ENCODE measurements at places on chromosomes 6 and 20.

DNA sequence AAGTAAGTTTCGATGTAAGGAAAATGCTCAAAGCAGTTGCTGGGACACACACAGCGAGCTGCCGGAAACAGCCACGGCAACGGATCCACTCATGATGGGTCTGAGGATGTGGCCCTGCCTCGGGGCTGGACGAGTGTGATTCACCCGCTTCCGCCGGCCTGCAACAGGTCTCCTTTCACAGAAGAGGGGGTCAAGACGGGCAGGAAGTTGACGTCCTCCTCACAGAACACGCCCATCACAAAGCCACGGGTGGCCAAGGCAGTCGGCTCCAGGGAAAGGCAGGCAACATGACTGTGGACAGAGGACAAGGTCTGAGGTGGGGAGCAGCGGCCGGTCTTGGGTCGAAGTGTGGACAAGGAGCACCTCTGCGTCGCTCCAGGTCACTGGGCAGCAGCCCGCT is 29.9 kb upstream of the SMOC2 start:
- no peak for DNase-seq

DNA sequence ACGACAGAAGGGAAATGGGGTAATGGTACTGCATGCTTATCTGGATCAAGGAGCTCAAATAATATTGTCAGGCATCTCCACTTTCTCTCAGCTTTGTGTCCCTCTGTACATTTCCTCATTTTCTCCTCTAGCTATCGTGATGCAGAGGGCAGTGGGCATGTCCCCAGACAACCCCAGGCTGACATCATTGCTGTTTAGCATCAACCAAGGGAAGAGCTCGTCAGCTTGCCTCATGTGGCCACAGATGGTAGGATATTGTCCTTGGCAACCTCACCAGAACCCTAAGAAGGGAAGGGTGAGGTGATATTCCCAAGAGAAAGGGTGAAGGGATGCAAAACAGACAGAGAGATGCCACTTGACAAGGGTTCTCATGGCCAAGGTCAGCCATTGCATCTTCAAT is 58.3 kb downstream of the MAFB start:
- no peak for DNase-seq

- DNase-seq, result no peak
Measured at GRCh38 chr6:12803486-12803885, 86.9 kb downstream of the PHACTR1 start.

- DNase-seq, result no peak
Measured at GRCh38 chr6:17673543-17674254, 33.0 kb downstream of the NUP153 start.

DNA sequence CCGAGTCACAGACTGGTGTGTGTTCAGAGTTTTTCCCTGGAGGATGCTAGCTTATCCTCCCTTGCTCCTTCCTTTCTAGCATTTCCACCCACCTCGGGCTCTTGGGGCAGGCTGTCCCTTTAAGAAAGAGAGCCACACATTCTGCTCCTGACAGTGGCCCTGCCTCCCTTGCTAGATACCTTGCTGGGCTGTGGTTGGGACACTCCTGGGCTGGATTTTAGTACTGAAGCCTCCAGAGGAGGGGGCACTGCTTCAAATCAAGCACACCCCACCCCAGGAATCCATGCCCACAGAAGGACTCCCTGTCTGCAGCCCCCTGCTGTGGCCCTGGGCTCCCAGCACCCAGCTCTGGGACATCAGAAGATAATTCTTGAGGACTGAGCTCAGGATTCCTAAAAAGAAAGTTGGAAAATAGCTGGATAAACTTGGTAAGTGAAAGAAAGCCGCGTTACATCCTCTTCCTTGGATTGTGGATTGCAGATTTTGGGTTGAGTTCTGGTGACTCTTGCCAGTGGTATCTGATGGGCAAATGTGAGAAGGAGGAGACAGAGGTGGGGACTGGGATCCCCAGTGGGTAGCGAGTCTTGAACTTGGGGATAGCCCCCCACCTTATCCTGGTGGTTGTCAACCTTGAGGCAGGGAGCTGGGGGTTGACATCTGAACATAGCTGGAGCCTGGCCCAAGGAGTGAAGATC is 29.0 kb downstream of the DAAM2 start:
- no peak for DNase-seq

DNA sequence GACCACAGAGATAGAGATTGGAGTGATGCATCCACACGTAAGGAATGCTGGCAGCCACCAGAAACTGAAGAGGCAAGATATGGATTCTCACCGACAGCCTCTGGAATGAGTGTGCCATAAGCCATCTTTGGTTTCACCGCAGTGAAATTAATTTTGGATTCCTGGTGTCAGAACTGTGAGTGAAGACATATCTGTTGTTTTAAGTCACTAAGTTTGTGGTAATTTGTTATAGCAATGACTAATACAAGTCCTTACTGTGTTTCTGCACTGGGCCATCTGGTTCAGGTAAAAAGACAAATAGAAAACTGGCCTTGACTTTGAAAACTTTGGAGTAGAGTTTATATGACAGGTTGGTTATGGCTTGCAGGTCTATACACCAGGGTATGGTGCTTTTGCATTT is 261.9 kb downstream of the PHF3 start:
- peak; percentile 33 for DNase-seq

- DNase-seq, result no peak
Measured at GRCh38 chr6:71979911-71980310, 93.6 kb downstream of the RIMS1 start.

GRCh38 chr6:84522135-84522549 is 242.3 kb downstream of the TBX18 start:
- peak; percentile 94 for DNase-seq

DNA sequence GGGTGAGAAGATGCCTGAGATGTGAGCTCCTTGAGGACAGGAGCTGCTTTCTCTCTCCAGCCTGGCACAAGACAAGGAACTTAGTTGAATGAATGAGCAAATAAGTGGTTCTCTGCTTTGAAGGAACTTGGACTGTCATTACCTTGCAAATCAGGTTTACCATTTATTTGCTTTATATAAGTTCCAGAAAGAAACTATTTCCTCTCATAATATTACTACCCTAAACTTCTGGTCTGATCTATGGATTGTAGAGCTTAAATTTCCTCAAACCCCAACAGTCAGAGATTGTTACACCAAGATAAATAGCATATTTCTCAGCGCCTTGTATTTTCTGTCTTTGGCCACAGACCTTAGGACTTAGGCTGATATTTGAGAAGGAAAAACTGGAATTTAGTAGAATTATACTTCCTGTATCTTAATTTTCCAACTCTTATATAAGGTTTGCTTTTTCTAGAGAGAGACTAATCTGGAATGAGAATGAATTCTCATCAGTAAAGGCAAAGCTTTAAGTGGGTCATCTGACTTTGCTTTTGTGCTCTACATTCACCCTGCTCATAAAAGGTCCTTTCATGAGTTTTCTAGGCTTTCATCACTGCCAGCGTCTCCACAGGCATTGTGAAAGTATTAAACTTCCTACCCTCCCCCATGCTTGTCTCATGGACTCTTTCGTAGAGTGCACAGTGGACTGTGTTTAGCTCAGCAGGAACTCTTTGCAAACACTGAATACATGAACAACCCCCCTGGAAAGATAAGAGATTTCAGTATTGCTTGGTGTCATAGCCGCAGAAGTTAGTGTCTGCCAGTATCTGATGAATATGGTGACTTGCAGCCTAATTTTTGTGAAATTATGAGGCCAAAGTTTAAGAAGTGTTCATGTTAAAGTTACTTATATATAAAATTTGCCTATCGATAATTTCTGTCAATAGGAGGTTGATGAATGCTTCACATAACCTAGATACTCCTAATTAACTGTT is 74.0 kb downstream of the PTPRA start:
- peak; percentile 95 for DNase-seq

- no peak for DNase-seq
Measured at GRCh38 chr6:132482581-132482980, 30.3 kb downstream of the STX7 start.

DNA sequence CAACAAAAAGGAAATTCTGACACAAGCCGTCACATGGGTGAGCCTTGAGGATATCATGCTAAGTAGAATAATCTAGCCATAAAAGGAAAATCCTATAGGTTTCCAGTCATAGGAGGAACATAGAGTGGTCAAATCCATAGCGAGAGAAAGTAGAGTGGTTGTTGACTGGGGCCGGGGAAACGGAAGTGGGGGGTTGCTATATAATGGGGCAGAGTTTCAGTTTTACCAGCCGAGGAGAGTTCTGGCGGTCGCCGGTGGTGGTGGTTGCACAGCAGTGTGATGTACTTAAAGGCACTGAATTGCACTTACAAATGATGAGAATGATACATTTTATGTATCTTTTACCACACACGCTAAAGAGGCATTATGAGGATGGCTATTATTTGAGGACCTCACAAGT is 4.9 kb downstream of the GPR31 start:
- no peak for DNase-seq

GRCh38 chr6:163823577-163823976 is 409.1 kb downstream of the QKI start:
- DNase-seq, result no peak

DNA sequence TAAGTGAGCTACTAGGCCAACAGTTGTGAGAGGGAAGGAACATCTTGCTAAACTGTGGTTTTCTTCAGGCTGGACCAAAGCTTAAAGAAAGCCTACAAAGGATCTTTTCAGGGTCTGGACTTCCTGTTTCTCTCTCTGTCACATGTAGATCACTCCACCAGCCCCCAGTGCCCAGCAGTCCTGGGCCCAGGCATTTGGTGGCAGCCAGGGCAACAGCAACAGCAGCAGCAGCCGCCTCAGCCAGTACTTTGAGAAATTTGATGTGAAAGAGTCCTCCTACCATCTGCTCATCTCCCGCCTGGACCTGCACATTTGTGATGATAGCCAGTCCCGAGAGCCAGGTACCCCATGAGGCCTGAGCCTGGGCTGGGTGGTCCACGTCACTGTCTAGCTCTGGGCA is 44.1 kb downstream of the BLTP3A start:
- DNase-seq, result no peak

DNA sequence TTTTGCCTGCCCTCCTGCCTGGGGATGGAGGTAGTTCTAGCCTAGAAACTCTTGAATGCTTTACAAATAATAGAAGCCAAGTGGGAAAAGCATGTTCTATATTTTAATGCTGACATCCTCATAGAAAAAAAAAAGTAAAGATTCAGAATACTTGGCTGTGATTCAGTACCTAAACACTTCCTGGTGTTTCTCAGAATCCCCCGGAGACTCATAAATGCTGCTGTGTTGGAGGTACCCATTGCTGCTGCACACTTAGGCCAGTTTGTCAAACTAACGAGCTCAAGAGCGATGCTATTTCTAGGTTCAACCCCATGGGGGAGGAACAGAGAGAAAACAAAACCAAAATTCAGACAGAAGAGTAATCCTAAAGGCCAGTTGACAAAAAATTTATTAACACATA is 38.8 kb upstream of the ZFP64 start:
- peak; percentile 25 for DNase-seq

DNA sequence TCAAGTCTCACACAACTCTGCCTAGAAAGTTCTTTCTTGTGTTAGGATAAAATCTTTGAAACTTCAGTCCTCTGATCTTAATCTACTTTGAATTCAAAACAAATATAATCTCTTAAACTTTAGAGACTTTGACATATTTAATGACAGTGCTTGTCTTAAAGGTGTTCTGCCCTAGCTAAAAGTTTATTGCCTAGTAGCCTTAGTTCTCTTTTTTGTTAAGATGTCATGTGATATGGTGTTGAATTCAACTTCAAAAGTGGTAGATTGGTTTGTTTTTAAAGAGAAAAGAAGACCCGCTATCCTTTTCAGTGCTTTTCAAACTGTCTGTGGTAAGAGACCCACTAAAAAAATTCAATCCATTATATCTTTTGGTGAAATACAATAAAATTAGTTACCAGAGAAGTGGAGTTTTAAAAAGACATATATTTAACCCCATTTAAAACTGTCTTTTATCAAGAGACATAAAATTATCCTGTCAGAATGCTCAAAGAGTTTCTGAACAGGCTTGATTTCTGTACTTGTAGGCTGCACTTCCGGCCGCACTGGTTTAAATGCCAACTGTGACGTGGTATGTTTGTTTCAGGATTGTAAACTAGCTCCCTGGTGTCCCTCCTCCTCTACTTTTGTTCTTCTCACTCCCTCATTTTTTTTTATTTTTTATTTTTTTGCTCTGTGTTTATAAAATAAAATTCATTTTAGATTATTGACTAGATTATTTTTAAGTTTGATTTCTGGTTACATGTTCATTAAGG is 76.5 kb downstream of the QKI start:
- peak; percentile 50 for DNase-seq

- DNase-seq, result peak; percentile 37
Measured at GRCh38 chr6:73713426-73714147, 17.6 kb downstream of the CD109 start.

GRCh38 chr6:124879110-124879991 is 82.9 kb upstream of the RNF217 start:
- no peak for DNase-seq

DNA sequence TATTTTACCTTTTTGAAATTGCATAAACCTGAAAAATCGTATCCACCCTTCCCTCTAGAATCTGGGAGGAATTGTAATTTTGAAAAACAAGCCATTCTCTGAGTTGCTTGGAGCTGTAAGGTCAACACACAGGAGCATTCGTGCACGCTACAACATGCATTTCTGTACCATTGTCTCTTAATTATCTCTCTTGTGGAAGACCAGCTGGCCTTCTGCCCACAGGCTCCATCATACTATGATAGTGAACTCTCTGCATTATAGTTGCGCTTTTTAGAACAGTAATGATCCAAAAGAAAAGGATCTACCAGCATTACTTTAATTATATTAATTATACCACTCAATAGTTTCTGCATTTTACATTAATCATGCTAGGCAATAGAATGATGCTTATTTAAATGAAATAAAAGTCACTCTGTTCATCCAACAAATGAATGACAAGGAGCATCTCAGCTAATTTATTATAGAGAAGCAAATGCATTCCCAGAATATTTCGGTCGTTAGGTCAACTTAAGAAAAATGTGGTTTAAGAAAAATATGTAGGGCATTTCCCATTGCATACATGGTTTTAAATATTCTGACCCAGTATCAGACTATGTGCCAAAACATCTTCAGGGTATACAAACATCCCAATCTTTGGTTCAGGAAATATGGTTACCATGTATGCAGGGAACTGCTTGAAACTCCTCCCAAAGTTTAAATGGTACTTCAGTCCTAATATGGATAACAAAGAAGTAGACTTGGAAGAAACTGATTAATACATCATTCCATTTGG is 263.5 kb downstream of the TFAP2A start:
- peak; percentile 9 for DNase-seq

DNA sequence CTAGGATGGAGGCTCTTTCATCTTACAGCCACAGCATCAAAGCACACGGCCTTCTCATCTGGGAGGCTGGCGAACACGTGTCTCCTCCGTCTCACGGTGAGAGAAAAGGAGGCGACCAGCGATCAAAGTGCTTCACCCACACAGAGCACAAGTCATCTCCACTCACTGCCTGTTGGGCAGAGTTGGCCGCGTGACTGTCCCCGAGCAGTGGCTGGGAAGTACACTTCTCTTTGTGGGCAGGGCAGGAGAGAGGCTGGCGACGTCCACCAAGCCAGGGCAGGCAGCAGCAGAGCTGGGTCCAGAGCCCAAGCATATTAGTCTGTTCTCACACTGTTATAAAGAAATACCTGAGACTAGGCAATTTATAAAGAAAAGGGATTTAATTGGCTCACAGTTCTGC is 64.1 kb upstream of the FOXC1 start:
- DNase-seq, result no peak

DNA sequence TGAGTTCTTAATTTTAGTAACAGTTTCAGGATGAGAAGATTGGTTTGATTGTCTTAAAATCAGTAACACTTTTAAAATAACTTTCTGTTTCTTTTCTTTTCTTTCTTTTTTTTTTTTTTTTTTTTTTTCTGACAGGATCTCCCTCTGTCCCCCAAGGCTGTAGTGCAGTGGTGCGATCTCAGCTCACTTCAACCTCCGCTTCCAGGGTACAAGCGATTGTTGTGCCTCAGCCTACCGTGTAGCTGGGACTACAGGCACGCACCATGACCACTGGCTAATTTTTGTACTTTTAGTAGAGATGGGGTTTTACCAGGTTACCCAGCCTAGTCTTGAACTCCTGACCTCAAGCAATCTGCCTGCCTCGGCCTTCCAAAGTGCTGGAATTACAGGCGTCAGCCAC is 33.7 kb upstream of the KCNQ5 start:
- DNase-seq, result no peak
